ENCODE measurements at places on chromosomes 3 and 15. TPM values are rescaled to one million over a fixed set of nuclear protein-coding genes. Genes with fewer than 3 reads are reported as not detected.

The CELSR3 gene
- 16.0 TPM for total RNA-seq

The KATNBL1 gene
- total RNA-seq: 42.3 TPM

GRCh38 chr3:14810801-14811661 lies 7.7 kb upstream of the FGD5 start:
- no peak for DNase-seq

- DNase-seq: no peak
Observed at GRCh38 chr3:177836671-177837070, 639.4 kb upstream of the TBL1XR1 start.

GRCh38 chr3:110165370-110165743 lies 828.0 kb upstream of the DPPA4 start:
- DNase-seq: no peak

The CCR1 gene
- 0.51 TPM for total RNA-seq

- no peak for DNase-seq
Observed at GRCh38 chr3:10697918-10698317, 118.1 kb upstream of the SLC6A11 start.

The MASP1 gene
- total RNA-seq: not detected

GRCh38 chr3:127207727-127208482 lies 15.0 kb downstream of the PRR23E start:
- no peak for DNase-seq

The ATP11B gene
- 97.5 TPM for total RNA-seq

DNA sequence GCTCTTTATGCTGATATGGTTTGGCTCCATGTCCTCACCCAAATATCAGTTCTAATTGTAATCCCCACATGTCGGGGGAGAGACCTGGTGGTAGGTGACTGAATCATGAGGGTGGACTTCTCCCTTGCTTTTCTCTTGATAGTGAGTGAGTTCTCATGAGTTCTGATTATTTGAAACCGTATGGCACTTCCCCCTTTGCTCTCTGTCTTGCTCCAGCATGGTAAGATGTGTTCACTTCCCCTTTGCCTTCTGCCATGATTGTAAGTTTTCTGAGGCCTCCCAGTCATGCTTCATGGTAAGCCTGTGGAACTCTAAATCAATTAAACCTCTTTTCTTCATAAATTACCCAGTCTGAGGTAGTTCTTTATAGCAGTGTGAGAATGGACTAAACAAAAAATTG lies 107.6 kb downstream of the IMPG2 start:
- no peak for DNase-seq

GRCh38 chr3:18713577-18713951 lies 288.4 kb upstream of the SATB1 start:
- no peak for DNase-seq

DNA sequence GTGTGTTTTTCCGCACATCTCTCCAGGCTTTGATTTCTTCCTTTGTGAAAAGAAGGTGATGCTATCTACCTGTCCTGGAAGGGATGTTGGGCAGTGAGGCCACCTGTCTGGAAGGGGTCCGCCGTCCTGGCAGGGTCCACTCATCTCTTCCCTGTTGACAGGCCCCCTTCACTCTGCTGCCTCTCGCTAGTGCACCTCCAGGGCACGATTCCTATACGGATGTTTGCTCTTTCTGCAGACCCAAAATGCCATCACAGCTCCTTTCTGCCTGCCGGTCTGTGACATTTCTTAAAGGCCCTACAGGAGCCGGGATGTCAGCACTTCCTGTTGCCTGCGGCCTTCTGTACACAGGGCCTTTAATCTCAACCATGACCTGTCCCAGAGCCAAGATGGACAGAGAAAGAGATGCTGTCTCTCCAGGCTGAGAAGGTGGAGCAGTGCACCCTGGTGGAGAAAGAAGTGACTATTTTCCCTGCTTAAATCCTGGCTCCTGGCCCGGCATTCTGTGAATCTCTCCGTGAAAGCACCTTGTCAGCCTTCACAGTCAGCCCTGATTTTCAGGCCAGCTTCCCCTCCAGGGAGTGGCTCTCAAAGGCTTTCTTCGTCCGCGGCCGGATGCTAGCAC lies 7.4 kb downstream of the FAM3D start:
- DNase-seq: no peak

- DNase-seq: no peak
Observed at GRCh38 chr3:188431553-188431952, 277.6 kb downstream of the LPP start.

The CAV3 gene
- total RNA-seq: not detected

- DNase-seq: no peak
Observed at GRCh38 chr3:32844914-32845313, 27.1 kb downstream of the TRIM71 start.

DNA sequence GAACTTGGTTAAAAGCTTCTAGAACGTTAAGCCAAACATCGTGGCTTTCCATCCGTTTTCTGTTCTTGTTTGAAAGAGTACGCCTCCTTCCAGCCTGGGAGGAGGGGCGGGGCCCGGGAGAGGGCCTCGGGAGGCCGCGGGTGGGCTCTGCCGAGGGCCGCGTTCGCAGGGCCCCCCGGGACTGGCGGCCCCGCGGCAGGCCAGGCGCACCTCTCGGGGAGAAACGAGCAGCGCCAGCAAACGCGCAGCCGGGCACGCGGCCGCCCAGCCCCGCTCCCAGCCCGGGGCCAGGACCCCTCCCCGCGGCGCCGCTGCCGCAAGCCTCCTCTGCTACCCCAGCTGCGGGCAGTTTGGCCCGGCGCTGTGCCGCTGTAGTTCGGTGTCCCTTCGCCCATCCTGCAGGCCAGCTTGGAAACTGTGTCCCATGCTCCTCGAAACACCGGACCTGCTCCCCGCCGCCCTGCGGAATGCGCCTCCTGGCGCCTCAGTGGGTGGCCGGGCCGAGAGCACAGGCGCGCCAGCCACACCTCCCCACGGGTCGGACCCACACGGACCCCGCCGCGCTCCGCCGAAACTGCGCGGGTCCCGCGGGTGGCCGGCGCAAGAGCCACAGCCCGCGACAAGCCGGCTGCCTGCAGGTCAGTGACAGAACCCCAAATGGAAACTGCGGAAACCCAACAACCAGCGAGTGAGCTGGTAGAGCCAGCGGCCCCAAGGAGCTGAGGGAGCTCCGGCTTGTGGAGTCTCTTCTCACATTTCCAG lies 2.3 kb downstream of the OCA2 start:
- DNase-seq: no peak

The RBP2 gene
- total RNA-seq: not detected

DNA sequence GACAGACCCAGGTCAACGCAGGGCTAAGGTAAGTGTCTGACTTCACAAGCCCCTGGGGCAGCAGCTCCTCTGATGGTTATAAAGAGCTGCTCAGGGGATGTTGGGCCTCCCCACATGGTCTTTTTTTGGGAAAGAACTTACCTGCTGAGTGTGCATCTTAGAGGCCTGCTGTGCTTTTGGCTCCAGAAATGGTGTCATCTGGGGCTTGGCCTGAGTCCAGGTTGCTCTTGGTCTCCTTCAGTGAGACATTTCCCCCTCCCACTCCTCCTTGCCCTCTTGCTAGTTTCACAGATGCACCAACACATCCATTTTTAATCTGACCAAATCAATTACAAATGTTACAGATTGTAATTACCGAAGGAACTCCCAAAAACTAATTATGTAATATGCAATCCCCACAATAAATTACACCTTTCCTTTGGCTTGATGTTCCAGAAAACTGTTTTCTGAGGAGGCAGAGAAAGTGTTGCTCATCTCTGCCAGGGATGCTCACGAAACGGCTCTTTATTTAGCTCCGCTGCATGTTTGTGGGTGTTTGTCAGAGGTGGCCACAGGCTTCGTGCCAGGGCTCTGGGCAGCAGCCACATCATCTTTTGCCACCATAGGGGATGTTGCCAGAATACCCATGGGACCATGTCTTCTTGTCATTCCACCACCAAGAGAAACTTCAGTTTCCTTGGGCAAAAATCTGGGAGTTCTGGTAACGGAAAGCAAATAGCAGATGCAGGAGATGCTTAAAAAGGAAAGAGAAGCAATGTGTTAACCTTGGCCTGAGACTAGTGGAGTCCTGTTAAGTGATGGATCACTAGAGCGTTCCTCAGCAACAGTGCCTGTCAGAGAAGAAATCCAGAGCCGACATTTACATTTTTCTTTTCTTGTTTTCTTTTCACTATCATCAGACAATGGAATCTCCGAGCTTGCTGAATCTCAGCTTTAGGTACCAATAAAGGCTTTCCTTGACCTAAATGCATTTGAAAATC lies 799.9 kb downstream of the AGBL1 start:
- no peak for DNase-seq

DNA sequence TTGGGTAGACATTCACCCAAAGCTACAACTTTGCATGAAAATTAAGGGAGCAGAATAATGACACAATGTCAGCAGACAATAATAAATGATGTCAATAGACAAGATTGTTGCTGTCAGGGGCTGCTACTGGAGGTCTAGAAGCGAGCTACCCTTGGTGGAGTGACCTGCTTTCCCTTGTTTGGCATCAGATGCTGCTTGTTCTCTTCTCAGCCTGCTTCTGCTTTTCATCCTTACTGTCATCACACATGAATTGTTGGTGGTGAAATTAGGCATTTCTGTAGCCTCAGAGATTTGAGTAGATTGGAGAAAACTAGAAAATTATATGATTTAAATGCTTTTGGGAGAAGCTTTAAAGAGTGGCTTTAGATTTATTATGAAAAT lies 193.8 kb downstream of the NR1D2 start:
- no peak for DNase-seq

DNA sequence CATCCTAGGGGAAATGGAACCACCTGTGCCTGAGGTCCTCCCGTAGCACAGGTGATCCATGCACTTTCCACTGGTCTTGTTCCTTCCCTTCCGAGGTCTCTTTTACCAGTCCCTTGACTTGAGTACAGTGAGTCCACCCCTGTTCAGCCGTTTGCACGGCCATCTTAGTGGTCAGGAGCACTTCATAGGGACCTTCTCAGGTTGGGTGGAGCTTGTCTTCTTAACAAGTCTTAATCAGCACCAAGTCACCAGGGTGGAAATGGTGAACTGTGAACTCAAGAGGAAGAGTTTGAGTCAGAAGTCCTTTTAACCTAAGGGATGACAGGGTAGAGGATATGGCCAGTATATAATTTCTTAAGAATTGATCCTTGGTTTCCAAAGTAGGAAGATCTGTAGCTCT lies 21.4 kb downstream of the ARL8B start:
- no peak for DNase-seq

The SMCO1 gene
- total RNA-seq: not detected

- no peak for DNase-seq
Observed at GRCh38 chr3:110710603-110711002, 361.0 kb upstream of the NECTIN3 start.

GRCh38 chr15:59256482-59256881 lies 49.8 kb downstream of the LDHAL6B start:
- no peak for DNase-seq

- no peak for DNase-seq
Observed at GRCh38 chr3:123409443-123410148, 39.3 kb downstream of the ADCY5 start.

GRCh38 chr3:61685755-61686154 lies 124.4 kb downstream of the PTPRG start:
- DNase-seq: no peak

The AHSG gene
- not detected for total RNA-seq

- DNase-seq: no peak
Observed at GRCh38 chr3:194481525-194482195, 5.1 kb downstream of the ATP13A3 start.

The PXK gene
- 48.7 TPM for total RNA-seq

The GOLGA6L9 gene
- 1.7 TPM for total RNA-seq

The GPR176 gene
- total RNA-seq: 0.53 TPM

The SCN11A gene
- total RNA-seq: 0.02 TPM

DNA sequence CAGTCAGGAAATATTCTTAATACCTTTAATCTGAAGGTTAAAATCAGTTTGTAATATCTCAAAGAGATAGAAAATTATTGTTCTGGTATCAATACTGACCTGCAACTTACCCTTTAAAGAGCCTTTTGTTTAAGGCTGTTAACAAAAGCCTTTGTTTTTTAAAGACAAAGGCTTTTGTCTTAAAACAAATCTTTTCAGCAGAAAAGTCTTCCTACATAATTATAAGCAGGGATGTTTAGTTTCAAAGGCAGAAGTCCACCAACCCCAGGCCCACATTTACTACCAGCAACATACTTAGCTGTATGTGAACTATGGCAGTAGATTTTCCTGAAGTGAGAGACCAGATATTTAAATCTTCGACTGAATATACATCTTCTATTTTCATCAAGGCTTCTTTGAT lies 36.2 kb downstream of the SLC30A4 start:
- no peak for DNase-seq

DNA sequence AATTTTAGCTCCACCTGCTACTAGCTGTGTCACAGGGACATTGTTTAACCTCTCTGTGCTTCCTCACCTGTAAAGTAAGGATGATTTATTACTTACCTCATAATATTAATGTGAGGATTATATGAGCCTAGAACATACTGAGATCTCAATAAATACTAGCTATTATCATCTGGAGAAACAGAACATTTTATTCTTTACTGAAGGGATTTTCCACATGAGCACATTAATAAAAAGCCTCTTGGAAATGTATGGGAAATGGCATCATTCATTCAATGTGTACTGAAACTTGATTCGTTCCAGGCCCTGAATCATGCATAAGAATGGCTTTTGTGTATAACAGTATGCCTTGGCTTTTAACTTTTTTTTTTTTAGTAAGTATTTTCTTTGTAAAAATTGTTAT lies 11.0 kb upstream of the CEMIP start:
- no peak for DNase-seq

The TP63 gene
- total RNA-seq: 5.6 TPM
